NCI-H1105 (cell line): ENCODE measurements at places on chromosomes 5 and 9.
A peak's percentile ranks its signal among the peaks of the same experiment; 100 is the strongest.

GRCh38 chr5:142866563-142867275, 96.5 kb downstream of the ARHGAP26 start:
- DNase-seq, result peak; percentile 47

DNA sequence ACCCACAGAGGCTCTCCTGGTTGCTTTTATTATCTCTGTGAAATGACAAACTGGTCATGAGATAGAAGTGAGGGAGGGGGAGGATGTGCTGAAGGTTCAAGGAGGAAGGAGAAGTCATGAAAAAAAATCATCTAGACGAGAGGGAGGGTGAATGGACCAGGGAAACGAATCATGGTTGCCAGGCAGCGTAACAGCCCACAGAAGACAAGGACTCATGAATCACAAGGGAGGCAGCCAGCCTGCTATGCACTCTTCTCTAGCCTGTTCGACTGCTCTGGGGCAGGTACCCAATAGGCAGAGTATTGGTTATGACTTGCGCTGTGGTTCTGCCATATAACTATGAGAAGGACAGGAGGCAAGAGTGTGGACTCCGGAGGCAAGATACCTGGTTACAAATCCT, 475.2 kb downstream of the CDK5RAP2 start:
- DNase-seq, result no peak

- DNase-seq, result no peak
Observed at GRCh38 chr5:165574100-165574499, 2068.7 kb downstream of the MAT2B start.

GRCh38 chr9:13952906-13953305, 361.0 kb downstream of the NFIB start:
- peak; percentile 15 for DNase-seq

- no peak for DNase-seq
Observed at GRCh38 chr9:68887232-68887631, 126.7 kb downstream of the PRKACG start.

DNA sequence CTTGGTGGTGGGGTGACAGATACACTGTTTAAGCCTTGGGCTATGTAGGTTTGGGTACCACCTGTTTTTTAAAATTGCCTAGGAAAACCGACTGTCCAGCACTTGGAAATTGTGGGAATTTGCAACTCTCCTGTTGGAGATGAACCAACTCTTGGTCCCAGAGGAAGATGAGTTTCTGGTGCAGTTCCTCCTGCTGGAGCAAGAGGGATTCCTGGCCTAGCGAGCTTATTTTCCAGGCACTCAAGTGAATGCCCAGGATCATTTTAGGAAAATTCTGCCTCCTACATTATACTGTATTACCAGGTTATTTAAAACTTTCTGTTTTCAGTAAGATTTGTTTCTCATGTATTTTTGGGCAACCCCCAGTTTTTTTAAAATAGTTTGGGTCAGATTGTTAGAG, 33.7 kb downstream of the AP3S1 start:
- no peak for DNase-seq

DNA sequence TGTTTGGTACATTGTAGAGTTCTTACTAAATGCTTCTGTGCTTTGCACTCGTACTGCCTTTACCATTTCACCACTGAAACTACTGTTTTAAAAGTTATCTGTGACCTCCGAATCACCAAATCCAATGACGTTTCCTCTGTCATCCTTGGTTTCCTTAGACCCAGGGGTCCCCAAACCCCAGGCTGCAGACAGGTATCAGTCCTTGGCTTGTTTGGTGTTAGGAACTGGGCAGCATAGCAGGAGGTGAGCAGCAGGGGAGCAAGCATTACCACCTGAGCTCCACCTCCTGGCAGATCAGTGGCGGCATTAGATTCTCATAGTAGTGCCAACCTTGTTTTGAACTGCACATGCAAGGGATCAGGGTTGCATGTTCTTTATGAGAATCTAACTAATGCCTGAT, 26.8 kb upstream of the APC start:
- no peak for DNase-seq

DNA sequence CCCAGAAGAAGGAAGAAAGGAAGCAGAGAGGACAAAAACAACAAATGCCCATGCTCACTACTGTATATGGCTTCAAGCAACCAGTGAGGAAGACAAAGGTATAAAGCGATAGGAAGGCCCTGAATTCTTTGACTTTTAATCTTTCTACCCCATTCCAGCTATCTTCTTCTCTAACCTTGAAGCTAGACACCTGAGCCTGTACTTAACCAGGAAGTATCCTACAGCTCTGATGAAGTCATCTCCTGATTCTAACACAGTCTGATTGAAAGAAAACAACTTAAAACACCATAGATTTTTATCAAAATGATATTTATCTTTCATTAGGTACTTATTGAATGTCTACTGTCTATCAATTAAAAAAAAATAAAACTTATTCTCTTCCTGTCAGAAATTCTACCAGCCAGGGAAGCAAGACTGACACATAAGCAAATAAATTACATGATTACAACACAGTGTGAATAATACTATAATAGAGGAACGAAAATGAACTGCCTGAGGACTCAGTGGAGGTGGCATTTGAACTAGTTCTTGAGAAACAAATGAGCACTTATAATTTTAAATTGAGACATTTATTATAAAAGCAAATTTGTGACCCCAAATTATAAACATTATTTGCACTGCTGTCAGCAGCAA, 123.3 kb upstream of the ELL2 start:
- DNase-seq, result no peak

DNA sequence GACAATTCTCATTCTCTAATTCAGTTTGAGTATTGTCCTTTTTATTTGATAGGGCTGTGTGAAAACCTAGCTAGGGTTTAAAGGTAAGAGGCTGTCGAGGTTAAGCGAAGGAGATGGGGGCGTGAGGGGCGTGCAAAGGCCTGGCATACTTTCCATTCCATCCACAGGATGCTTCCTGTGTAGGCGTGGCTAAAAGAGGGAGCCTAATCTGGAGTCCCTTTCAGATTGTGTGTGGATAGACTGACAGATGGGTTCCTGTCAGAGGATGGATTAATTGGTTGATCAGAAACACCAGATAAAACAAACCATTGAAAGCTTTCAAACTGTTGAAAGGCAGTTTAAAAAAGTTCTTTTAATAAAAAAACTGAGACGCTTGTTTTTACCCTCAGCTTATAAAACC, 1.1 kb upstream of the ELL2 start:
- DNase-seq, result no peak

- DNase-seq, result peak; percentile 24
Observed at GRCh38 chr5:146048994-146049703, 56.2 kb downstream of the PLAC8L1 start.

DNA sequence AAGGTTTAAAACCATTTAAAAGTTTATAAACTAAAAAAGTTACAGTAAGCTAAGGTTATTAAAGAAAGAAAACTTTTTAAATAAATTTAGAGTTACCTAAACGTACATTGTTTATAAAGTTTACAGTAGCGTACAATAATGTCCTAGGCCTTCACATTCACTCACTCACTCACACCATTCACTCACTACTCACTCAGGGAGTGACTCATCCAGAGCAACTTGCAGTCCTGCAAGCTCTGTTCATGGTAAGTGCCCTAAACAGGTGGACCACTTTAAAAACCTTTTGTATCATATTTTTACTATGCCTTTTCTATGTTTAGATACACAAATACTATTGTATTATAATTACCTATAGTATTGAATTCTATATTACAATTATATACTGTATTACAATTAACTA, 190.8 kb upstream of the RASA1 start:
- DNase-seq, result no peak

GRCh38 chr5:32503261-32503660, 58.7 kb upstream of the ZFR start:
- DNase-seq, result no peak

DNA sequence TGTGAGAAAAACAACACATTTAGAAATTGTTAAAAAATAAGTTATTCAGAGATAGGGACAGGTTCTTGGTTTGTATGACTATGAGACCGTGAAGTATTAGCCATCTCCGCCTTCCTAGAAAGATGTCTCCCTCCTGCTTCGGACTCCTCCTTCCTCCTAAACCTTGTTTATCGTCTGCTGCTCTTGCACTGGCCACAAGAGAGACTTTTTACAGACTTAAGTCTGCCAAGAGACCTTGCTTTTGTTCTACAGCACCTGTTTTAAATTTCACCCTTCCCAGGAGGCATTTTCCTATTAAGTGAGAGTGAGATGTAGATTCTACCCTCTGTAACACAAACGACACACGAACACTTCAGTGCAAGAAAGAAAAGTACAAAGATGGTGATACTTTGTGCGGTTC, 274.6 kb downstream of the ARHGEF28 start:
- no peak for DNase-seq
